Cardiac fibroblast (primary cell): ENCODE measurements at places on chromosomes 5 and 9.

DNA sequence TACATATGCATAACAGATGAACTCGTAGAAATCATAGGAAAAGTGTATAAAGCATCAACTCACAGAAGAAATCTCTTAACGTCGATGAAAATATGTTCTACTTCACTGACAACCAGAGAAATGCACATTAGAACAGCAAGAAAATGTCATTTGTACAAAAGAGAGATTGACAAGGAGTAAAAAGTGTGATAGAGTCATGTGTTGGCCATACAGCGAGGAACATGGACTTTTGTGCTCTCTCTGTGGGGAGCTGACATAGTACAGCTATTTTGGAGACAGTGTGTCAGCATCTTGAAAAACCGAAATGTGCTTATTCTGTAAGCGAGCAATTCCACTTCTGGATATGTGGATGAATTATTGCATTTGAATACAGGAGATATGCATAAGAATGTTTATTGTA, 477.9 kb downstream of the ICE1 start:
- DNase-seq = no peak

- no peak for DNase-seq
These were observed 1.9 kb downstream of the ANKH start for GRCh38 chr5:14869668-14870164.

DNA sequence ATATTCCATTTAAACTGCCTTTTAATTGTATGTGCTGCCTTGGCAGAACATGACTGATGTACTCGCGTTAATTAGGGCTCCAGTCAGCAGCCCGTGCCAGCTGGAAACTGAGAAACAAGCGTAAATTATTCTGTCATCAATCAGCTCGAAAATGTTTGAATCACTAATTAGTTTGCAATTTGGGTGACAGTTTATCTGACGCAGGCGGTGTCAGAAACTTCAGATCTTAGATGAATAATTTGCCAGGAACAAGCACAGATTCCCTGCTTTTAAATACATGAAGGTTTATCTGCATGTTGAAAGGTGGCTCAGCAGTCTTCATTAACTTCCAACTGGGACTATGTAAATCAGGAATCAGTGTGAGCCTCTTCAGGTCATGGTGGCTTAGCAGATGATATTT, 176.0 kb upstream of the TLE4 start:
- DNase-seq = no peak

DNA sequence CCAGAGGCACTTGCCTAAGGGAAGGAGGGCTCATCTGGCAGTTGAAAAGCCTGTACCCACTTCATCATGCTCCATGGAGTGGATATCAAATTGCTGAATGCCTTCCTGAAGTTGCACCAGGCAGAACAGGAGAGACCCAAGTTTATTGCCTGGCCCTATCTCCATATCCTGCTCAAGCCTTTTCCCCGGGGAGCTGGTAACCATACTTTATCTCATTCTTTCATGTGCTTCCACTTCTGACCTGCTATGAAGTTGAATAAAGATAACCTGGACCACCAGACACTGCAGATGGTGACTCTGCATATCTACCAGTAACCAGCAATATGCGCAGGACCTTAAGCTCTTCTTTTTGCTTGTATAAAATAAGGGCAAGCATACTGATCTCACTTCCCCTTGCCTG, 1397.5 kb upstream of the CDH6 start:
- no peak for DNase-seq

- peak; percentile 78 for DNase-seq
These were observed 162.2 kb downstream of the SREK1 start for GRCh38 chr5:66306105-66306843.
